ENCODE measurements at places on chromosomes 6 and 20.

- no peak for DNase-seq
Measured at GRCh38 chr20:32702706-32703425, 29.1 kb upstream of the C20orf203 start.

DNA sequence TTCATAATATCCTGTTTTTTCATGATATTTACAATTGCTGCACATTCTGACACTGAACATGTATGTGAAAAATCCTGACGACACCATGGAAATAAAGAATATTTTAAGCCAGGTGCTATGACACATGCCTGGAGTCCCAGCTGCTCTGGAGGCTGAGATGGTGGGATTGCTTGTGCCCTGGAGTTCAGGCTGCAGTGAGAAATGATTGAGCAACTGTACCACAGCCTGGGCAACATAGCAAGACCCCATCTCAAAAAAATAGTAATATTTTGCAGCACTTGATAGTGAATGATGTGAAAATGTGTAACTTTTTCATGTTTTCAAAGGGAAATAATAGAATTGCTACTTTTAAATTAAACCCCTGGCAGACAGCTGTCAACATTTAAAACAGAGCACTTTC is 137.1 kb downstream of the ADGRG6 start:
- DNase-seq, result no peak

DNA sequence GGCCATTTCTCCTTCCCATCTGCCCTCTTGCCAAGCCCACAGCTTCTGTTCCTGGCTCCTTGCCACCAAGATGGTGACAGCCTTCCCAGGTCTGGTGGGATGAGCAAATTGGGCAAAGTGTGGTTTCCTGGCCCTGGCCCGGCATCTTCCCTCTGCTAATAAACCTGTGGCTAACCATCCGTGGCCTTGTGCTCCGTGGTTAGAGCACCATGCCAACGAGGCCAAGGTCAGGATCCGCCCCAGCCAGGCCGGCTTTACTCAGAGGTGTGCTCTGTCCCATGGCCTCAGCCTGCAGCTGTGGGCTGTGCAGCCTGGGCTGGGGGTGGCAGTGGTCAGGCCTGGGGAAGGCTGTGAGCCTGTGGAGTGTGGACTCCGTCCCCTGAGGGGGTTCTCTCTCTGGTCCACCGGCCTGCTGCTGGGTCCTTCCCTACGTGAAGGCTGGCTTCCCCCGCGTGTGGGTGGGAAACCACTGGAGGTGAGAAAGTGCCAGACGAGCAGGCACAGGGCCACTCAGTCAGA is 117.4 kb downstream of the VEGFA start:
- DNase-seq, result no peak

GRCh38 chr6:103838457-103838856 is 1021.3 kb downstream of the HACE1 start:
- DNase-seq, result no peak

GRCh38 chr6:18444111-18444510 is 57.0 kb downstream of the RNF144B start:
- no peak for DNase-seq

GRCh38 chr6:12605888-12606345 is 110.7 kb upstream of the PHACTR1 start:
- peak; percentile 14 for DNase-seq

DNA sequence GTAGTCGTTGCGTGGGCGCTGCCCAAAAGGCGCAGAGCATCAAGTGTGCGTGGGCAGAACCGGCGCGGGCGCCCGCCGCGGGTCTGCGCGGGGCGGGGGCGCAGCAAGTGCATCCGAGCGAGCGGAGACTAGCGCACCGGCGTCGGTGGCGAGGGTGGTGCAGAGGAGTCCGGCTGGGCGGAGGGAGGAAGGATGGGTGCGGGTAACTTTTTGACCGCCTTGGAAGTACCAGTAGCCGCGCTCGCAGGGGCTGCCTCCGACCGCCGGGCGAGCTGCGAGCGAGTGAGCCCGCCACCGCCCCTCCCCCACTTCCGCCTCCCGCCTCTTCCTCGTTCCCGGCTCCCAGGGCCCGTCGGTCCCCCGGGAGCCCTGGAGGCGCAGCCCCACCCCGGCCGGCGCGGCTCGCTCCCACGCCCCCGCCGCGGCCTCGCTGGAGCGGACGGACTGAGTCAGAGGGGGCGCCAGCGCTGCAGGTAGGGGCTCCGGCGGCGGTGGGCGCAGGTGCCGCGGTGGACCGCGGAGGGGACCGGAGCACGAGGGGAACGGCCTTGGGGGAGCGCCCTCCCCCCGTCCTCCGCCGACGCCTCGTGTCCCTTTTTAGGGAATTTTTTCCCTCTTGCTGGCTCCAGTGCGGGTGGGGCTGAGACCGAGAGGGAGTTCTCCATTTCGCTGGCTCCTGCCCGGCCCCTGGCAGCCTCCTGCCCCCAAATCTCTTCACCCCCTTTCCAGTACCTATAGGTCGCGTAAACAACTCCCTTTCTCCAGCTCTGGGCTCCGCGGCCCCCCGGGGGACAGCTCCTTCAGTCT is 1.6 kb upstream of the DBNDD2 start:
- DNase-seq, result peak; percentile 52

DNA sequence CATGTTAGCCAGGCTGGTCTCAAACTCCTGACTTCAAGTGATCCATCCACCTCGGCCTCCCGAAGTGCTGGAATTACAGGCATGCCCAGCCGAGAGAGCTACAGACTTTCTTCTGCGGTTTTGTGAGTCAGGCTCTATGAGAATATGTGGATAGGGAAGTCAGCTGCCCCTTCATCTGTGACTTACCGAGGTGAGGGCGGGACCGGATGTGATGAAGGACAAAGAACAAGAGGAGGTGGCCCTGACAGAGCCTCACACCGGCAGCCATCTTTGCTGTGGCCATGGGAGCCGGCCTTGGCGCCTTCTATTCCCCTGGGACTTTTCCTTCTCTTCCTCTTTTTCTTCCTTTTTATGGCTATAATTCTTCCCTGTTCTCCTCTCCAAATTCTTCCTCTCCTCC is 67.0 kb downstream of the IYD start:
- no peak for DNase-seq

GRCh38 chr6:143598466-143599080 is 79.2 kb upstream of the PHACTR2 start:
- DNase-seq, result peak; percentile 11

DNA sequence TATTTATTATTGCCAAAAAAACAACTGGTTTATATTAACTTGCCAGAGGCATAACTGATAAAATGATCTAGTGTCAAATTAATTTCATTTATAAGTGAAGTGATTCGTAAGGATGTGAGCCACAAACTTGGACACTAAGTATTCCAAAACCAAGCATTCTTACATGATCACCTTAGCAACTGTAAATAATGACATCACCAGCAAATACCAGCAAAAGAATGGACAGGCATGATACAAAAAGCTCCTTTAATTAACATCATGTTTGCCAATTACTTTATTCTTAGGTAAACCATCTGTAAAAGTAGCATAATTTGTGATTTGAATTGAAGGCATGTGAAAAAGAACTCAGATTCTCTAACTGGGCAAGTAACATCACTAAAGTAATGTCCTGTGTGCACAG is 17.2 kb upstream of the FNDC1 start:
- DNase-seq, result no peak

All from stimulated activated CD4-positive, alpha-beta T cell treated with anti-CD3 and anti-CD28 coated beads, Interleukin-4, amount 100 ng/mL, for 1 hour (primary cell).